ENCODE measurements at places on chromosomes 4 and X.

GRCh38 chrX:126265116-126265515 lies 99.0 kb upstream of the DCAF12L2 start:
- DNase-seq: no peak

DNA sequence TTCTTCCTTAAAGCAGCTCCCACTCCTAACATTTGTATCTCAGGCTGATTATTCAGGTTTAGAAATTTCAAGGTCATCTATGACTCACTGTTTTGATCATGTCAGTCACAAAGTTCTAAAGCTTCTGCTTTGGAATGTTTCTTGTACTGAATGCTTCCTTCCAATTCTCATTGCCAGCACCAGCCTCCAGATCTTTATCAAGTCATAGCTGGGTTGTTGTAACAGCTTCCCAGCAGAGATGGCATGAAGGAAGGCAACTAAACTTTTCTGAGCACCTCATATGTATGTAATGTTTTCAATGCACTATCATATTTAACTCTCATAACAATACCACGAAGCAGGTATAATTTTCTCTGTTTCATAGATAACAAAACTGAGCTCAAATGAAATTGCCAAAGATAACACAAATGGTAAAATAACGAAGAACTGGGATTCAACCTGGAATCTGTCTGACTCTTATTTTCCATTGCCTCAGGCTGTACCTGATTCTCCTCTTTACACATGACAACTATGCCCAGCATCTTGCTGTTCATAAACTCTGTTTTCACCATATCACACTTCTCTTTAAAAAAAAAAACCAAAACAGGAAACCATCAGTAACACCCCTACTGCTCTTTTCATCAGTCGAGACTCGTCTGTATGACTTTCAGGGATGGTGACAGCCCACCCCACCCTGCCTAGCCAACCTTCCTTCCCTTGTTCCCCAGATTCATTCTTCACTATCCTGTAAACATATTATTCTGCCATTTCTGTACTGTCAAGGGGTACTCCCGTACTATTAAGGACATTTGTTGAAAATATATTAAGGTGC lies 13.4 kb downstream of the TRPC3 start:
- no peak for DNase-seq

DNA sequence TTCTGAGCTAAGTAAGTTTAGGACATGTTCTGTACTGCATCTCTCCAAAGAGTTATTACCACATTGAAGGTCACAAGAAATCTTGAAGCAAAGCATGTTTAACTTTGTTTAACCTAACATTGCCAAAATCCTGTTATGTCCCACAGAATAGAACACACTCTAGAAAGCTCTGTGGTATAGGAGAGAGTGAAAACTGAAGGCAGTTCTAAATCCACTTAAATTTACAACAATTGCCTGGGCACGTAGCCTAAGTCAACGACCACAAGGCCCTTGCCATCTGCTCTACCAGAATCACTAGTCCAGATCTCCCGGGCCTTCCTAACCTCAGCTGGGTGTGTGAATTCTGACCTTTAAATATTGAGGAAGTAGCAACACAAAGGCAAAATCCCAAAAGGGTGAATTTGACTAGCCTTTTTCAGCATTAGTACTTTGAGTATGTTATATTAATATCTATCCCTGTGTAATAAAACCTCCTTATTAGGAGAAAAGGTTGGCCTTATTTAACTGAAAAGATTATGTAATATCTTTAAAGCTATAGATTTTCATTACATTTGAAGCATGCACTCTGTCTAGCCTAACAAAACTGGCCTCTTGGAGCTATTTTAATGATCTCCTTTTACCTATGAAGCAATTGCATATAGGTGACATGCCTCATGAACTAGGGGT lies 4.5 kb upstream of the MAML3 start:
- no peak for DNase-seq

DNA sequence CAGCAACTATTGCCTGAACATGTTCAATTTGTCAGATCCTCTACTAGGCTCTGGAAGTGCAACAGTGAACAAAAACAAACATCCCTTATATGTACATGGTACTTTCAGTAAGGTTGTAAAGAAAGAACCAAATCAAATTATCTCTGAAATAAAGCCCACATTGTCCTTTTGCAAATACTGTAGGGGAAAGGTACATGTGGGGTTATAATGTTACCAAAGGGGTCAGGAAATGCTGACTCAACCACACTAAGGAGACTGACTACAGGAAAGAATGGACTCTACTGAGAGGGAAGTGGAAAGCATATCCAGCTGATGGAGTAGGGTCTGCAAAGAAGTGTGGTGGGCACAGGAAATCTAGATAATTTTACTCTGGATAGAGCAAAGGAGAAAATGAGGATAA lies 61.5 kb downstream of the PCDH18 start:
- DNase-seq: no peak
